ENCODE measurements at places on chromosomes 2 and 18.

- DNase-seq, result peak; percentile 21
Measured at GRCh38 chr18:8996771-8997432, 105.6 kb upstream of the NDUFV2 start.

DNA sequence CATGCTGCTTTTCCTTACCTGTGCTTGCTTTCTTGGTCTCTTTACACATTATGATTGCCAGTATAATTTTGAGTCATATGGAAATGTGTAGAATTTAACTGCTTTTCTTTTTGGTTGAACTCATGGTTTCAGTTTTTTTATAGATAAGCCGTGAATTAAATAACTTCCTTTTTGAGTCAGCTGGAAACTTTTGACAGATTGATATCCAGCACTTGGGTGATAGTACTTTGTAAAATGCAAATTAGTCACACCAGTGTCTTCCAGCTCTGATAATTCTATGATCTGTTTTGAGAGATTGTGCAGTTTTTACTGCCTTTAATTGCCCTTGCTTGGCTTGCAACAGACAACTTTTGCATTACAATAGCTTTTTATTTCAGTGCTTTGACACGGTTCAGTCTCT lies 86.4 kb downstream of the NCOA1 start:
- DNase-seq, result no peak

DNA sequence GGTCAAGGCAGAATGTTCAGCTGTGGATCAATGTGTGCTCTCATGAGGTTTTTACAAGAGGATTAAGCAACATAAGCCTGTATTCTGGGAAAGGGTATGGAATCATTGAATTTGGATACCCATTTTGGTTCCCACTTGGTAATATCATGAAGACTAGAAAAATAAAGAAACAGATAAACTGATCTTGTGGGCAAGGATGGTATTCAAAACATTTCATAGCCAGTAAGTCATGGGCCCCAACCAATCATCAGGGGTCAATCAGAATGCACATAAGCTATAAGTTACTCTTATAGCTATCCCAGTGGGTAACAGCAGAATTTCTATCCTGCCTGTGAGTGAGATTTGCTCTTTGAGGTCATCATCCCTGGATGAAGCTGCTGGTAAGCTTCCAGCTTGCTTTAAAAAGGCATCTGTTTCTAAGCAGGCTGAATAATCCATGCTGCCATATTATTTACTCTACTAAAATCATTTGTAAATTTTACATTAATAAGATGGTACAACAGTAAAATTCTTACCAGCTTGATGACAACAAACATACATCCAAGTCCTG lies 291.2 kb downstream of the RAD51AP2 start:
- DNase-seq, result no peak

GRCh38 chr2:63888490-63889402 lies 47.0 kb downstream of the UGP2 start:
- peak; percentile 56 for DNase-seq

DNA sequence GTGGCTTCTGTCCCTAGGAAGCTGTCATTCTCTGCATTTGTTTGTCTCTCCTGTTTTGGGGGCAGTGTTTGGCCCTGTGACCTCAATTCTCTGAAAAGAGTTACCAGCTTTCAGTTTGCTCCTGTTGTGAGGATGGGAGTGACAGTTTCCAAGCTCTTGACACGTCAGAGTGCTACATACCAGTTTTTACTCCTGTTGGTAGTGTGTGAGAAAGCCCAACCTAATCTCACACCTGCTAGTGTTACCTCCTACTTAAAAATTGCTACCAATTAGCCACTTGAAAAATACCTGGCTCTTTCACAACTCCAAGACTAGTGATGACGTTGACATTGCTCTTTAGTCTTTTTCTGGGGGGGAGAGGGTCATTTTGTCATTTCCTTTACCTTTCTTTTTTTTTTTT lies 14.1 kb downstream of the SKA1 start:
- DNase-seq, result no peak

DNA sequence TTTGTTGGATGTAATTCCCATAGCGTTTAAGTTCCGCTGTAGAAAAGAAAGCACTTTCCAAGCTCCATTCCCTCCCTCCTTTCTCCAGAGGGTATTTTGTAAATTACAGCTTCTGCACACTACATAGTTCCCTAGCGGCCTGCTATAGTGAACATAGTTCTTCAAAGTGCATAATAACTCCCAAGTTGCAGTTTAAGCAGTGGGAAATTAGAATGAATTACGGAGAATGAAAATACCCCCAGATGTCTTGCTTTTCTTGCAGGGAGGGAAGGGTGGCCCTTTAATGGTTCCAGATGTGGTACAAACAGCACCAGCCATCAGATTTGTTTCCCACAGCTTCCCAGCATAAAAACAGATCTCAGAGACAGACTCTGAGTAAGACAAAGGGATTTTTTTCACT lies 893.9 kb downstream of the SUCLG1 start:
- peak; percentile 12 for DNase-seq

- DNase-seq, result peak; percentile 22
Measured at GRCh38 chr2:32832821-32833220, 113.9 kb upstream of the LTBP1 start.

DNA sequence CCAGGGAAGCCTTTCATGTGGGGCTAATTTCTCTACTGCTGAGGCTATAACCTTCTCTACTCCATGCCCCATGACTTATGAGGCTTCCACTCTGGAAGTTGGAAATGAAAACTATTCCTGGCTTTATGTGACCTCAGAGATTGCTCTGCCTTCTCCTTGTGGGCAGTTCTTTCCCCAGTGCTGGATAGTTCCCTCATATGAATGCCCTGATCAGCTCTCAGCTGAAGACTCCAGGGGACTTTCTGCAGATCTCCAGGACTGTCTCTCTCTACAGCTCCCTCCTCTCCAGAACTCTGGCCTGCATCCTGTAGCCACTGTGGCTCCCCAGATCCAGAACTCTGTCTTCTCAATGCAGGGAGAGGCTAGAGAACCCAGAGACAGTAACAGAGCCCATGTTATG lies 235.1 kb downstream of the SEPTIN10 start:
- no peak for DNase-seq

GRCh38 chr2:230863442-230864121 lies 1.2 kb upstream of the ITM2C start:
- no peak for DNase-seq

Data from GM03348 (cell line).